ENCODE measurements at places on chromosomes 3 and 15.

DNA sequence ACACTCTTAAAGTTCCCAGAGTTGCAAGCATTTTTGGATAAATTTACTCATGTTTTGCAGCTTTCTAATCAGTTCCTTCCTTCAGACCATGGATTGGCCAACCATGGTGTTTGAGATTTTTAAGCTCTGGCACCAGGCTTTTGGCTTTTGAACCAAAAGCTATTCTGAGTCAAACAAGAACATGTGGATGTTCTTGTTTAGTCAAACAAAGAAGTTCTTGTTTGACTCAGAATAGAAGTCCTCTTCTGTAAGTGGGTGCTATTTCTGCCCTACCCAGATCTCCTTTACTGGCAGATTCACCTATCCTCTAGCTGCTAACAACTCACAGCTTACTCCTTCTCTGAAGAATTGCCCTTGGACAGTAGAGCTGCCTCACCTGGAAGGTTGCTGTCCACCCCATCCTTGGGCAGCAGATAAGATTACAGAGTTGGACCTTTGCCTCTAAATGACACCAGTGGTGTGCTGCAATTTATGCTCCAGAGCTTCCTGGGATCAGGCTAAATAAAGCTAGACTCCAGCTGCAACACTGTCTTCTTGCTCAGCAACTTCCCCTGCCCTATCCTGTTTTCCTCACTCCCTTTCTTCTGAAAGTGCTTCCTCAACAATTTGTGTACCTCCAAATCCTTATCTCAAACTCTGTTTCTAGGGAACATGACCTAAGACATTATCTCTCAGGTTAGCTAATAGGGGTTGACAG is 65.6 kb downstream of the COL6A6 start:
- DNase-seq: no peak

DNA sequence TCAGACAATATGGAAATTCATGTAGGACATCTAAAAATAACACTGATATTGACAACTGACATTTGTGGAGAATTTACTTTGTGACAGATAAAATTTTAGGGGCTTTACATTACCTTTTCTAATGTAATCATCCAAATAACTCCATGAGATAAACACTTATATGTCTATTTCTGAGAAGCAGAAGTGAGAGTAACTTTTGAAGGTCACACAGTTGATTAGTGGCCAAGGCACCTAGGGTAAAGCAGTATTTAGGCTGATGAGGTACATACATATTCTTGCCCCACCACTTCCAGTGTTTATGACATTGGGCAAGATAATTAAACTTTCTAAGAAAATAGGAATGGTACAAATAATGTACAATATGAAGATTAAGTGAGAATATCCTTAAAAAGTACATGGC is 248.4 kb downstream of the CPNE4 start:
- DNase-seq: no peak

- no peak for DNase-seq
Measured at GRCh38 chr15:89121414-89121813, 33.2 kb downstream of the ABHD2 start.

DNA sequence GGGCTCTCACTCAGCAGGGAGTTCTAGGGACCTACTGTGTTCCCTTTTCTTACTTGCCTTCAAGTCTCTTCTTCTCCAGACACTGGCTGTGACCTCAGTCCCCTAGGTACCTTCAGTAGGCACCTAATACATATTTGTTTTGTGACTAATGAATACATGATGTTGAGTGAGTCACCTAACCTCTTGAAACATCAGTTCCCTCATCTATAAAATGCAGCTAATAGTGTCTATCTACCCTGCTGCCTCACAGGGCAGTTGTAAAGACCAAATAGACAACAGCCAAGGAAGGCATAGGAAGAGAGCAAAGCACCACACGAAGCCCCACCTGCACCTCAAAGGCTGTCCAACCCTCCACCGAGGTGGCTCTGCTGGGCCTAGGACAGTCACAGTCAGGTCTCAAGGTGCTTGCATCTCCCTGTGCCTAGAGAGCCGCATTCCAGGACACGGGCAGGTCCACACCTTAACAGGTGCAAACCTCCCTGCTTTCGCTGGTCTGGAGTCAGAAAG is 29.1 kb downstream of the DAPK2 start:
- DNase-seq: no peak

- DNase-seq: no peak
Measured at GRCh38 chr3:156395961-156396710, 158.8 kb downstream of the SSR3 start.

Data from stimulated activated CD4-positive, alpha-beta T cell treated with anti-CD3 and anti-CD28 coated beads, Interleukin-15, amount 100 ng/mL, for 24 hours (primary cell).